ENCODE measurements at places on chromosomes 7 and 10.

GRCh38 chr7:153320681-153321080 lies 561.1 kb downstream of the ACTR3B start:
- DNase-seq: no peak

DNA sequence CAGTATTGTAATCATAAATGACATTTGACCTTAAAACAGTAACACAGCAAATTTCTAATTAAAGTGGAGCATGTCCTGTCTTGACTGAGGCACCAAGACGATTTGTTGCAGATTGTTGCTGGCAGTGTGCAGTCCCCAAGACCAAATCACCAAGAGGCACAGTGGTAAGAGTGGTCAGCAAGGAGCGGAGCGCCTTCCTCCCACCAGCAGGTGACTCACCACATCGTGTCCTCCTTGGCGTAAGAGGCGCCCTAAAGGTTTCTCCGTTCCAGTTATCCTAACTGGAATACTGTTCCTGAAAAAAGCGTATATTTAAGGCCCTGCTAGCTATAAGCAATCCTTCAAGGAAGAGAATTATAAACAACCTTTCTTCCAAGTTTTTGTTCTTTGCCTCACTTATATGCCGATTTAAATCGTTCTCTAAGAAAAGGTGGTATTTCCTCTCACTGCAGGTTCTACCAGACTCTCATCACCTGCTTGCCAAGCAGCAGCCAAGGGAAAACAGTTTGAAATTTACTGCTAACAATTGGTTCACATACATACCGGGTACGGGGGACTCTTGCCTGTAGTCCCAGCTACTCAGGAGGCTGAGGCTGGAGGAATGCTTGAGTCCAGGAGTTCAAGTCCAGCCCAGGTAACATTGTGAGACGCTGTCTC lies 10.7 kb upstream of the REPIN1 start:
- no peak for DNase-seq

DNA sequence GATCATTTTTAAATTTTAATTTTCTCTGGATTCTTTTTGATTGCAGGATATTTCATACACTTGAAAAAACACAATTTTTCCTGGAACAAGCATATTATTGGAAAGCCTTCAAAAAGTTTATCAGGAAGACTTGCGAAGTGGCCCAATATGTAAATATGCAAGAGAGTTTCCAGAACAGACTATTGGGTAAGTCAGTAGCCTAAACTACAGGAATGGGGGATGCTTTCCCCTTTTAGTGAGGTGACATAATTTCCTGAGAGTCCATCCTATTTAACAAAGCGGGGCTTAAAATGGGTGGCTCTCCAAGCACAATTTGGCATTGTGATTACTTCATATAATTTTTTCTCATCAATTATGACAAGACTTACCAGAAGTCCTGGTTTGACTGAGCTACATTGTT lies 77.9 kb downstream of the ABCA13 start:
- DNase-seq: no peak

GRCh38 chr7:45563401-45563800 lies 10.8 kb upstream of the ADCY1 start:
- DNase-seq: no peak

DNA sequence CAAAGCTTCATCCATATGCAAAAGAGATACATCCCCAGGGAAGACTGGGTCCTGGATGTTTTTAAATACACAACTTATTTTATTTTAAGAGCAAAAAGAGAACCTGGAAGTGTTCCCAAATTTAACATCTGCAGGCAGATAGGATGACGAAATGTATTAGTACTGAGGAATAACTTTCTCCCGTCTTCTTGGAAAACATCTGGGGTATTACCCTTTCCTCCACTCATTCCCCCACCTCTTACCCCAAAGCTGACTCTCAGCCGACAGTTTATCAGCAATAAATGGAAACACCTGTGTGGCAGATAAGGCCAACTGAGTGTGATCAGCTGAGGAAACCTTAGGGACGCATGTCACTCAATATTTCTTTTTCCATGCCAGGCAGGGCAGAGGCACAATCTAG lies 435.6 kb upstream of the NPVF start:
- no peak for DNase-seq

DNA sequence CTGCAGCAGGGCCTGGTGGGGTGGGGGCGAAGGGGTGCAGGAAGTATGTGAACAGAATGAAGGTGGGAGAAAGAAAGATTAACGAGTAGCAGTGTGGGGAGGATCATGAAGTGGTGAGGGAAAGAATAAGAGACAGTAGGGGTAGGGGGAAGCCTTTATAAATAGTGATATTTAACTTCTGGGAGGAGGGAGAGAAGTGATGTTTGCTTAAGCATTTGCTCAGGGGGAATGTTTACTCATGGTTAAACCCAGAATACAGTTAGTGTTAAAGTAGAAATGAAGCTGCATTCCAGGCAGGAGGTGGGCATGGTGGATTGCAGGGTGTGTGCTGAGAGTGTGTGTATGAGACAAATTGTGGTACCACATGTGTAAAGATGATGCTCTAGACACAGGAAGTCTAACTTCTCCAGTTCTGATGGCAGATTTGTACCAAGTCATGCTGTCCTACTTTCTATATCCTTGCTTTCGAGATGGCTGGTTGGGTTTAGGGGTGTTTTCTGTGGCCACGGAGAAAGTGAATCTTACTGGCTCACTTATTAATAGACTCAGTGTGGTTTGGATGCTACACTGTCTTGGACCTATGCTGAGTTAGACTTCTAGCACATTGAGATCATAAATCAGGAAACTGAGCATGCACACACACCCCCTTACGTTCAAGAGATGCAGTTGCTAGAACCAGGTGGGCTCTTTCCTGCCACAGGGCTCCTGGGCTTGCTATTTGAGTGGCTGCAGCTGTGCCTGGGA lies 10.6 kb upstream of the DNMBP start:
- DNase-seq: no peak

DNA sequence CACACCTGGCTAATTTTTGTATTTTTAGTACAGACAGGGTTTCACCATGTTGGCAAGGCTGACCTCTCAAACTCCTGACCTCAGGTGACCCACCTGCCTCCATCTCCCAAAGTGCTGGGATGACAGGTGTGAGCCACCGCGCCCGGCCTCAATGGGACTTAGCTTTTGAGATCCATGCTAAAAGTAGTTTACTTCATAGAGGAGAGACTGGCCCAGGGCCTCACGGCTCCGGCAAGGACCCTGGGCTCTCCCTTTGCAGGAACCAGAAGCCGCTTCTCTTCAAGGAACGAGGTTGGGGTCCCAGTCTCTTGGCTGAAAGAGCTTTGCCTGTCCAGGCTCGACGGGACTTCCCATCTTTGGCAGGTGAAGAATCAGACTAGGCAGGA lies 30.1 kb upstream of the DNAAF5 start:
- DNase-seq: no peak

GRCh38 chr7:7416031-7416858 lies 119.4 kb downstream of the COL28A1 start:
- DNase-seq: no peak

GRCh38 chr10:76071653-76072365 lies 640.4 kb downstream of the LRMDA start:
- DNase-seq: no peak

DNA sequence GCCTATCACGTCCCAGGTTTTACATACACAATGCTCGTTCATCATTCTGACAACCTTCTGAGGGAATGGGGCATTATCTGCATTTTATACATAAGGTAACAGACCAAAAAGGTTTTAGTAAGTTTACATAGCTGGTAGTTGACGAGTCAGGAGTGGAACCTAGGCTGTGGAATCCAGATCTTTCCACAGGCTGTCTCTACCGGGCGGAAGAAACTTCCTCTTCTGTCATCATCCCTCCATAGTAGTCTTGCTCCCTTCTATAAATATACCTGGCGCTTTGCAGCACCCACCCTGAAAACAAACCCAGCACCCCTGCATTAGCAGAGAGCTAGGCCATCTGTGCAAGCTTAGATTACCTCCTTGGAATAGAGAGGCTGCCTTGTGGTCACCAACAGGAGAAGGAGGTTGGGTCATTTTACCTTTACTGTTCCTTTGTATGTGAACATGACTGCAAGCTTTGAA lies 1.3 kb downstream of the TSPAN13 start:
- DNase-seq: no peak

- no peak for DNase-seq
Measured at GRCh38 chr7:91717681-91718470, 162.6 kb downstream of the MTERF1 start.

- DNase-seq: no peak
Measured at GRCh38 chr10:128708182-128708581, 582.0 kb upstream of the MKI67 start.

DNA sequence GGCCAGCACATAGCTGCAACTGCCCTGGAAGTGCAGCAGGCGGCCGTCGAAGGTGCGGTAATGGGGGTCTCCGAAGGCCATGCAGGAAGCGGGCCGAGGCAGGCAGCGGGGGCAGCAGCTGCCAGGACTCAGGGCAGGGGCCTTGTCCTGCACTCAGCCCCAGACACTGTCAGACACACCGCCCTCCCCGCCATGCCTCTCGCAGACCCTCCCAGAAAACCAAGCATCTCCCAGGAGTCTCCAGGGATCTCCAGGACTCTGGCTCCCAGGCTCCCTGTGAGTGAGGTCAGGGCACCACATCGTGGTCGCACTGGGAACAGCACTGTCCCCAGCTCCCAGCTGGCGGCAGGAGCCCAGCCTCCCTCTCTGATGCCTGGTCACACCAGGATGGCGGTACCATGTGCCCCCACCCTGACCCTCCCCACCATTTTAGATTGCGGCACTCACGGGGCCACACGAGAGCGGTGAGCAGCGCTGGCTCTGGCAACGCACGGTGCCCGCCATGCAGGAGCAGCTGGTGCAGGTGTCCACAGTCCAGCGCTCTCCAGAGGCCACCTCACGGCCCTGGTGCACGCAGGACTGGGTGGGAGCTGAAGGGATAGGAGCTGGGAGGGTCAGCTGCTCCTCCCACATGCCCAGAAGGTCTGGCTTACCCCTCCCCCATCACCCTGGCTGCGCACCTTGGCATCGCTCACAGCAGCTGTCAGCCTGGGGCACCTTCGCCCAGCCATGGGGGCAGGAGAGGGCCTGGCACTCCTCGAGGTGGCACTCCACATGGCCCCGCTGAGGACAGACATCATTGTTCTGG lies 17.5 kb downstream of the ATP6V1F start:
- no peak for DNase-seq

DNA sequence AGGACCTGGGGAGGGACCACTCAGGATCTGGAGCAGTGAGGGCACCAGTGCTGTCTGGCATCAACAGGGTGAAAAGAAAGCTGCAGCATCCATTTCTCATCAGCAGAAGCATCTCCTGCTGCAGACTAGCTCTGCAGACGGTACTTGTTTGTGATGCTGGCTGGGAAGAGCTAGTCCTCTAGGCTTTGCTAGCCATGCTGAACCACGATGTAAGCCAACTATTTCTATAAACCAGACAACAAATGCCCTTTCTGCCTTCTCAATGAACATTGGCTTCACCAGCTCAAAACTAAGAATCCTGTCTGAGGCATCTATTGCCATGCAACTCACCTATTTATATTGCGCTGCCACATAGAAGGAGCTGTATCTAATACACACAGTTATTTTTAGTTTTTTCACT lies 65.6 kb downstream of the CTTNBP2 start:
- no peak for DNase-seq

DNA sequence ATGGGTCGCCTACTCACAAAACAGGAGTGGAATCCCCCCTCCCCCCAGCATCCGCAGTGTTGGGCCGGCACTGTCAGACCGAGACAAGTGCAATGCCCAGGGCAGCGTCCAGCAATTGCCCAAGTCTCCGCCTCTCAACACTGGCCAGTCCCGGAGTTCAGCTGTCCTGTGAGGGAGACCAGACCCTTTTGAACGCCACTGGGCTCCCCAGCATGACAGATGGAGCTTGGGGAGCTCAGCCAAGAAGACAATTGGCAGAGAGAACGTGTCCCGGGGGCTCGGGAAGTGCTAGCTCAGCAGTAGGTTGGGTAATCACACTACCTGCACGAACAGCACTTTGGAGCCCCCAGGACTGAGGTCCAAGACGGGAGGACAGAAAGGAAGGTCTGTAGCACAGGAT lies 4.7 kb downstream of the COPS6 start:
- DNase-seq: no peak

- DNase-seq: no peak
Measured at GRCh38 chr10:96678725-96679124, 41.6 kb downstream of the PIK3AP1 start.
